Activated T-helper 1 cell treated with anti-CD3 and anti-CD28 coated beads, Interleukin-2, amount 50 U/mL, for 16 hours (primary cell): ENCODE measurements at places on chromosomes 11 and 22.

GRCh38 chr11:48123934-48124755 lies 92.5 kb upstream of the OR4B1 start:
- no peak for DNase-seq

DNA sequence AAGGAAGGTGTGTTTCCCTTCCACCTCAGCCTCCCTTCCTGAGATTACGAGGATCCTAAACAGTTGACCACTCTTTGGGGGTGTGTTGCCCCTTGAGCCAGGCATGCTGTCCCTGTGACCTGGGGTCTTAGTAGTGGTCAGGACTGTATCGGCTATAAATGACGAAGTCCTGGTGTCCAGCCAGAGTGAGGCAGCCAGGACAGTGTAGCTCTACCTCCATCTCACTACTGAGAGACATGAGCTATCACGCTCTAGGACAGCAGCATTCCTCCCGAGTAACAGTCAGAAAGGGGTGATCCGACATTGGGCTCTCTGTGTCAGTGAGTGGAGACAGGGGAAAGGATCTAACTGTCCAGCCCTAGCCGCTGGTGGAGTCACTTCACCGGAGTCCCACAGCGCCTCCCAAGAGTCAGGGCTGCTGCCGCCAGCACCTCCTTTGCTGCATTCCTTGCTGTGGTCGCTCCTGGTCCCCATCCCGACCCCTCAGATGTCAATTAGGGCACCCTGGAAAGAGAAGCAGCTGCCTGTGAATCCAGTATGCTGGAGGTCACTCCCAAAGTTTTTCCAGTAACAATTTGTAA lies 3.3 kb upstream of the B3GNT6 start:
- no peak for DNase-seq

GRCh38 chr22:23357053-23357452 lies 176.7 kb downstream of the BCR start:
- DNase-seq: no peak

GRCh38 chr11:118930094-118930712 lies 4.5 kb upstream of the BCL9L start:
- DNase-seq: peak; percentile 82

- no peak for DNase-seq
These were observed 9.2 kb upstream of the FAM83F start for GRCh38 chr22:39985383-39986035.

DNA sequence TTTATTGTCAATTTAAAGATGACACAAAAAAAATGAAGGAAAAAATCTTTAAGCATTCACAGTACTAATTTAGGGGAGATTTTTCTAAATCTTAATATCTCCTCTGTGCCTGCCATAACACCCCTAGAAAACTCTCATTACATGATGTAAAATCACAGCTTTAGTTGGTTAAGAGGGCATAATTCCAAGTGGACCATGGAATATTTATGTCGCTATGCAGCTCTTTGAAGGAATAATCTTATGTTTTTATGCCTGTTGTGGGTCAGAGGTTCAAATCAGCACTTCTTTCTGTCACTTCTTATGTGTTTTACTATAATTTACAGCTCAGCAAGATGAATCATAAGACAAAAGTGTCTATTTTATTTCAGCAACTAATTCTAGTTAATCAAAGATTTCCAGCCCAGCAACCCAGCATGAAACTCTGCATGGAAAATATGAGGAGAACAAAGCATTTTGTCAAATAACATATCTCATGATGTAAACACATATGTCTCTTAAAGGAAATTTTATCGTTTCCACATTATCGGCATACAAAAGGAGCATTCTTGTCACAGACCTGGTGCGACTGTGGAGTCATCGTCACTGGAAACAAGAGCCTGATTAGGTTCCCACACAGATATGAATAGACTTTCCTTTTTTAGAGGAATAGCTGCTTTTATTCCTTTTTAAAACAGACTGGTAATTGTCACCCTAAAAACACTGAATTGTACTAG lies 274.8 kb downstream of the SOX6 start:
- no peak for DNase-seq

- no peak for DNase-seq
These were observed 20.7 kb upstream of the MTMR2 start for GRCh38 chr11:95944623-95945022.

DNA sequence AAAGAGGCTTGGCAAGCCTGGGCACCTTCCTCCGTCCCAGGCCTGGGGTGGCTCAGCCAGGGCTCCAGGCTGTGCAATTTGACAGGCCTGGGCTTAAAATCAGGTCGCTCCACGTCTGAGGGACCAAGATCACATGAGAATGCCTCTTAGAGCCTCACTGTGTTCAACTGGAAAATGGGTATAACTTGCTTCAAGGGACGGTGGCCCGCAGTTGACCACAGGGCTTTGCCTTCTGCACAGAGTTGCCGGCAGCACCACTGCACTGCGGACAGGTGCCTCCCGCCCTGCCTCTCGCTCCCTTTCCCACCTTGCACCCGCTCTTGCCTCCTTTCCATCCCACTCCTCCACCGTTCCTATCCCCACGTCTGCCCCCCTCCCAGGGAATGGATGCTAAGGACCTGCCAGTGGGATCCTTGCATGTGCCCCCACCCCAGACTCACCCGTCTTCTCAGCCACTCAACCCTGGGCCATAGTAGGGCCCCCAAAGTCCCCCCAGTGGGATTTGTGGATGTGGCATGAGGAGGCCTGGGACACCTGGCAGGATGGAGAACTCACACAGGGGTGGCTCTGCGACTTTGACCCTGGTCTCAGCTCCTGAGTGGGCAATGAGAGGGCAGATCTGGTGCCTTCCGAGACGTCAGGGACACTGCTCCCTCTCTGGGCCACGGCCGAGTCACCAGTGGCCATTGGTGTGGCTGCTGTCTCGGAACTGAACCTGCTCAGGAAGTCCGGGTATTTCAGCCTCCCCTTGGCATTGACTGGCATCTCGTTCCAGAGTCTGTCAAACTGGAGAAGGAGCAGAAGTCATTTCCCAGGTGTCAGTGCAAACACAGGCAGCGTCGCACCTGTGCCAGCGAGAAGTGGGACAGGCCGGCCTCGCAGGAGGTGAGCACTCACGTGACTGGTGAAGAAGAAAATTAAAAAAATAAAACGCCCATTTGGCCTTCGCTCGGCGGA lies 128.0 kb downstream of the MPPED1 start:
- no peak for DNase-seq

DNA sequence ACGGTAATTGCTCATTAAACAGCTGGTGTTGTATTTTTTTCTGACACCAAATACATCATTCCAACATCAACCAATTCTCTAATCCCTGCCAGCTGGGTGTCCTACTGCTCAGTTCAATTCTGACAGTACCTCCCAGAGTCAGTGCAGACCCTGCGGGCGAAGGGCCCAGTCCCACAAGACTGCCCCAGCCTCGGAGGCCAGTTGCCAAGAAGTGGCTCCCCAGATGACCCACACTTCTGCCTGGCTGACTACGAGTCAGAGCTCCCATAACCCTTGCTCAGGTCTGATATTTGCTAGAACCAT lies 147.2 kb downstream of the CTTN start:
- no peak for DNase-seq

GRCh38 chr22:19478045-19478900 lies 720 bp downstream of the UFD1 start:
- DNase-seq: no peak

- no peak for DNase-seq
These were observed 108.2 kb downstream of the CYP2R1 start for GRCh38 chr11:14783788-14784187.
